Adipocyte (in vitro differentiated cells): ENCODE measurements at places on chromosomes 11 and 22.
A peak's percentile ranks its signal among the peaks of the same experiment; 100 is the strongest.

- no peak for DNase-seq
These were observed 15.4 kb upstream of the CAT start for GRCh38 chr11:34423300-34423699.

GRCh38 chr11:15153231-15153630 is 38.5 kb downstream of the INSC start:
- no peak for DNase-seq

DNA sequence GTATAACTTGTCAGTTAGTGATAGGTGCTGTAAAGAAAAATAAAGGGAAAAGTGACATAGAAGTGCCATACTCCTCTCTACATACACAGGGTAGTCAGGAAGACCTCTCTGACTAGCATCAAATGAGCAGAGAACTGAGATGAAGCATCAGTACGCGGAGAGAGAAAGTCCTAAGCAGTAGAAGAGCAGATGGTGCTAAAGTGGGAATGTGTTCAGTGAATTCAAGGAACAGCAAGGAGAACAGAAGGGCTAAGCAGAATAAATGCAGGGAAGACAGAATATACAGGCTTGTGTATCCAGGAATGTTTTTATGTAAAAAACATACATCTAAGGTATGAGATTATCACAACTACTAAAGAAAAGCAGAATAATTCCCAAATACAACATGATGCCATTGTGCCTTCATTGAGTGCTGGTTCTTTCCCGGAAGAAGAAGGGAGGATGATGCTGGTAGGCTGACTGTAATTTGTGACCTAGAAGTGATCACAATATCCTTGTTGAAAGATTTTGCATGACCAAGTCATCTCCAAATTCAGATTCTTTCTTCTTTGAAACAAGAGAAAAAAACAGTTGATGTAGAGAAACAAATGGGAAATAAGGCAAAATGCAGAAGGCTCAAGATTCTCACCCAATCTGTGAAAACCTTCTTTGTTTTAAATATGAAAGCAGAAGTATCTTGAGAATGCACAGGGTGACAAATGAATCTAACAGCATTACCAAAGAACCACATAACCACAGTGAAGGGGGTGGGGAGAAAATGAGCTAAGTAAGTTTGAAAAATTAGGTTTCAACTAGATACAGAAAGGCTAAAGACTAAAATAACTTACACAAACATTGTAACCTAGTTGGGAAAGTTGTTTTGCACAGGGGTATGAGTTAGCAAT is 20.5 kb downstream of the MRE11 start:
- no peak for DNase-seq

DNA sequence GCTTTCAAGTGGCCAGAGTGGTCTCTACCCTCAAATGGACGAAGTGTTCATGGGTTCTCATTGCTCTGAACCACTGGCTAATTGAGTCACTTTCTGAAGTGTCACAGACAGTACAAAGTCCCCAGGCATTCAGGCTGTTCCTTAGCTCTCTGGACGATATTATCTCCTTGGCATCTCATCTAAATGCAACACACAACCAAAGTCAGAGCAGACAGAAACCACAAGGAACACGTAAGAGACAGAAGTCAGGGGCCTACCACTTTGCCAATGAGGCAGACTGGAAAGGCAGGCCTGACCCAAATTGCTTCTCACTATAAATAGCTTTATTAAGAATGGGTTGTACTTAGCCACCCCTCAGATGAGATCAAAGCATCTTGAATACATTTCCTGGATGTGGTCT is 29.0 kb upstream of the LDLRAD3 start:
- no peak for DNase-seq

GRCh38 chr22:38138961-38139360 is 28.5 kb upstream of the BAIAP2L2 start:
- no peak for DNase-seq

DNA sequence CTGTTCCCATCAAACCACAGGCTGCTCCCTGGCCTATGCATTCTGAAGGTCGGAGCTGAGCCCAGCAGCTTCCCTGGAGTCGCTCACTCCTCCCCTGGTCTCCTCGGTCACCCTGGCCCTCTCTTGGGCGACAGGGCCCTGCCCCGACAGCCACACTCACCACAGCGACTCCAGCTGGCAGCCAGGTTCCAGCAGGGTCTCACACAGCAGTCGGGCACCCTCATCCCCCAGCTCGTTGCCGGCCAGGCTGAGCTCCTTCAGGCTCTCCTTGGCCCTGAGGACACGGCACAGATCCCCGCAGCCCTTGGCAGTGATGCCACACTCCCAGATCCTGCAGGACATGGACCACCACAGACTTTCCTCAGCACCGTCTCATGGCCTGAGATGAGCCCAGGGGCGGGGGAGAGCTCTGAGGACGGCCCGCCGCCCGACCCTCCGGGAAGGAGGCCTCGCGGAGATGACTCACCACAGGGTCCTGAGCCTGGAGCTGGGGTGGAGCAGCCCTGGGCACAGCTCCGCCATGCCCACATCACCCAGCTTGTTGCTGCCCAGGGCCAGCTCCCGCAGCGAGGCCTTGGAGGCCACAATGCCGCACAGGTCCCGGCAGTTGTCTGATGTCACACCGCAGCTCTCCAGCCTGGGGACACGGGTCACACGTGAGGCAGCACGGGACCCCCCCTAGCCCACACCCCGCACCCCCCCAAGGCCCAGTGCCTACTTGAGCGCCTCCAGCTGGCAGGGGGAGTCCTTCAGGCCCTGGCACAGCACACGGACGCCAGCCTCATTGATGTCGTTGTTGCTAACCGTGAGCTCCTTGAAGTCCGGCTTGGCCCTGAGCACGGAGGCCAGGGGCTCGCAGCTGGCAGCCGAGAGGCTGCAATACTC is 8.5 kb downstream of the RNH1 start:
- DNase-seq, result no peak

- DNase-seq, result no peak
These were observed 941.2 kb downstream of the FAM181B start for GRCh38 chr11:81792416-81792815.

GRCh38 chr11:34331329-34331728 is 26.5 kb downstream of the ABTB2 start:
- DNase-seq, result no peak

DNA sequence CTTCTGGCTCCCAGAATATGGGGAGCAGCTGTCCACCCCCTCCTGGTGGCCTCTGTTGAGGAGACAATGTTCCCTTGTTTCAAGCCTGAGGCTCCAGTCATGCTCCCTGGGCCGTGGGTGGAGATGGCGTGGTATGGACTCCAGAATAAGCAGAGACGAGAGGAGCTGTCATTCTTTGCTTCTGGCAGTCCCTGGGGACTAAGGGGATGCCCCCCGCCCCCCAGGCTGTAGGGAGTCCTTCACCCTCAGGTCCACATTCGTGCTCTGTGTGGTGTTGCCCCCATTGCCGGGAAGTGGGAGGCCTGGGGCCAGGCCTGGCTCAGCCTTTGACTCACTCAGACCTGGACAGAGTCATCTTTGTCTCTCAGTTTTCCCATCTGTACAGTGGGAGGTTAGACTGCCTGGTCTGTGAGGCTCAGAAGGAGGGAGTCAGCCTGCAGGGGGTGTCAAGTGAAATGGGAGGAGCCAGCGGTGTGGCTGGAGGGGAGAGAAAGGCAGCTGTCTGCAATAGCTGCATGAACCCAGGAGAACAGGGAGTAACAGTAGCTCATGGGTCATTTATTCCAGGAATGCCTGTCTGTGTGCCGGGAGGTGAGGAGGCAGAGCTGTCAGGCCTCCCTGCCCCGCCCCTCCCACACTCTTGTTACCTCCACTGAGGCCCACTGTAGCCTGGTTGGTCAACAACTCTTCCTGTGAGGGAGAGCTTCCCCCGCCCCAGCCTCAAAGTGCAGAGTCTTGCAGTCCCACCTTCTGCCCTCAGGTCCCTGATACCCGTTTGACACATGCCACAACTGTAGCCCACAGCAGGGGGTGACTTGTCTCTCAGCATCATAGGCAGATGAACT is 6.3 kb downstream of the ARHGEF17 start:
- peak; percentile 51 for DNase-seq

DNA sequence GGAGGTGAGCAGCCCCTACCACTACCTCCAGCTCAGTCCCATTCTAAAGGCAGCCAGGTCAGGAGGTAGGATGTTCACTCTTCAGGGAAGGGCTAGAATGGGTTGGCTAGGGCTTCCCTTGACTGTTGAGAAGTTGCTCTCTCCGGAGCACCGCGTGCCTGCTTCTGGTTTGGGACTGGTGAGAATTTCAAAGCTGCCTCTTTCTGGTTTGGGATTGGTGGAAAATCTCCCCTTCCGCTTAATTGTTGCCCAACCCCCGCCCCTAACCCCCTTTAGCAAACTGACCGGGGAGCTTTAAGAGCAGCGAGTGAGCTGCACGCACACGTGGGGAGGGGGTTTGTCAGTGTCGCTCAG is 686 bp downstream of the USP2 start:
- no peak for DNase-seq

DNA sequence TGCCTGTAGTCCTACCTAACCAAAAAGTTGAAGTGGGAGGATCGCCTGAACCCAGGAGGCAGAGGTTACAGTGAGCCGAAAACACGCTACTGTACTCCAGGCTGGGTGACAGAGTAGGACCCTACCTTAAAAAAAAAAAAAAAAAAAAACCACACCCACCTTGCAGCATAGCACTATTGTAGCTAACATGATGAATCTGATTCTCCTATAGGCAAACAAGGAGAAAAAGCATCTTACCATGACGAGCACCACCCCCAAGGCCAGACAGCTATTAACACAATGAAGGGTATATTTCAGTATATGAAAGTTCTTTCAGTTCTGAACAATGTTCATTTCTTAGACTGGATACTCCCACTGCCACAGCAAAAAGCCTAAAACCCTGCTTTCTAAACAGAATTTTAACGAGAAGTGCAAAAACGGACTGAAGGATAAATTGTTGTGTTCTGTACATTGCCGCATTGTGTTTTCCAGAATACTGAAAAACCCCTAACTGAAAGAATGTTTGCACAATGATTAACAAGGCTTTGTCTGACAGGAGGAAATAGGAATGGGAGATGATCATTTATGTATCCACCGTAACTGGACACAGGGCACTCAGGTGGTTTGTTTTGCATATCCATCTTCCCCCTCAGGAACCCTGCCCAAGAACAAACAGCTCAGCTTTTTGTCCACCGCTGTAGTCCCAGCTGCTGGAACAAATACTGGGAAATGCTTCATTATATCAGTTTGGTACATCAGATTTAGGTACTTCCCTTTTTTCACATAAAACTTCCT is 8.9 kb downstream of the PISD start:
- DNase-seq, result no peak

GRCh38 chr22:40520562-40520961 is 116.0 kb downstream of the MRTFA start:
- no peak for DNase-seq
